Hindlimb muscle (tissue), 1 donor: ENCODE measurements at places on chromosomes 16 and 17.

DNA sequence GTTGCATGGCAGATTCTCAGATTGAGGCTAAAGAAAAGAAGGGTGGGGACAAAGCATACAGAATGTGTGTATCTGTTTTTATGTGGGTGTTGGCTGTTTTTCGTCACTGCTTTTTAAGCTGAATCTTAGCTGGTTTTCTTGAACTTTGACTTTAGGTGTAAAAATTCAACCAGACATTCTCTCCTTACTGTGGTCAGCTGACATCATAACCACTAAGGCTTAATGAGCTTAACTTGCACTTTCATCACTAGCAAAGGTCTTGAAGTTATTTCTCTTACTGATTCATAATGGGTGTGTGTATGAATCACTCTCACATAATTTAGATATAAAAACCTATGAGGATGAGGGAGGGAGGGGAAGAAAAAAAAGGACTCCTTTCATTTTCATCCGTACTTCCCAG lies 4.0 kb upstream of the CDC6 start:
- DNase-seq = no peak

GRCh38 chr16:75188832-75189477 lies 18.0 kb downstream of the CTRB2 start:
- DNase-seq = no peak

GRCh38 chr16:84753412-84754326 lies 53.9 kb downstream of the USP10 start:
- no peak for DNase-seq

- DNase-seq = no peak
These were observed 240.7 kb downstream of the MAP2K4 start for GRCh38 chr17:12261354-12261753.

GRCh38 chr17:32828822-32829221 lies 48.1 kb downstream of the MYO1D start:
- no peak for DNase-seq

DNA sequence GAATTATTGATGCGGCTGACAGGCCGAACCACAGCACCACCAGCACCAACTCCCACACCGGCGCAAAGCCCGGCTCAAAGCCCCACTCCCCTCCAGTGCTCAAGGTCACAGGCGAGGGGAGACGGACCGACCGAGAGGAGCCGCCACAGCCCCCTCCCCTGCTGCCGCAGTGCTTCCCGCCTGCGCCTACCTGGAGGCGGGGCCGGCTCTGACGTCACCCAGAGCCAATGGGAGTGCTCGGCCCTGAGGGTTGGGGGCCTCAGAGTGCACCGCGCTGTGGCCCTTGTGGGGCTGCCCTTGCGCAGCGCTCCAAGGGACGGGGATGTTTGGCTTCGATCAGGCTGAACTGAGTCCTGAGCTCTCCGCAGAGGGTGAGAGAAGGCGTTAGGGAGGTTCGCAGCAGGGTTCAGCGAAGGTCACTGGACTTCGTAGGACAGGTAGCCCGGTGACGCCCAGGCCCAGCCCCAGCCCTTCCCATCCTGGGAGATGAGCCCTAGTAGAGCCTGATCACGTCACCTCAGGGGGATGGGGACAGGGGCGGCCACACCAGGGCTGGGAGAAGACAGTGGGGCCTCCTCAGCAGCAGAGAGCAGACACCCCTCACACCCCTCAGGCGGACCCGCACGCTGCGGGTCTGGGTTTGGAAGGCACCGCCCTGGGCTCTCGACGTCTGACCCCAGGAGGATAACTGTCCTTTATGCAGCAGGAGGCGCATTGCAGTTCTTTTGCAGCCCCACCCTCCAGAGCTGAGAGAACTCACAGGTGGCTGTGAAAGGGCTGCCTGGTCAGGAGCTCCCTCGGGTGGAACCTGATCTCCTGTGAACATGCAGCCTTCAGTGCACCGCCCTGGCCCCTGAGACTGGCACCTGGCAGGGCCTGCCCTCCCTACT lies 1.5 kb downstream of the NDRG4 start:
- DNase-seq = peak; percentile 51

GRCh38 chr17:78409191-78409928 lies 30.9 kb downstream of the PGS1 start:
- no peak for DNase-seq

DNA sequence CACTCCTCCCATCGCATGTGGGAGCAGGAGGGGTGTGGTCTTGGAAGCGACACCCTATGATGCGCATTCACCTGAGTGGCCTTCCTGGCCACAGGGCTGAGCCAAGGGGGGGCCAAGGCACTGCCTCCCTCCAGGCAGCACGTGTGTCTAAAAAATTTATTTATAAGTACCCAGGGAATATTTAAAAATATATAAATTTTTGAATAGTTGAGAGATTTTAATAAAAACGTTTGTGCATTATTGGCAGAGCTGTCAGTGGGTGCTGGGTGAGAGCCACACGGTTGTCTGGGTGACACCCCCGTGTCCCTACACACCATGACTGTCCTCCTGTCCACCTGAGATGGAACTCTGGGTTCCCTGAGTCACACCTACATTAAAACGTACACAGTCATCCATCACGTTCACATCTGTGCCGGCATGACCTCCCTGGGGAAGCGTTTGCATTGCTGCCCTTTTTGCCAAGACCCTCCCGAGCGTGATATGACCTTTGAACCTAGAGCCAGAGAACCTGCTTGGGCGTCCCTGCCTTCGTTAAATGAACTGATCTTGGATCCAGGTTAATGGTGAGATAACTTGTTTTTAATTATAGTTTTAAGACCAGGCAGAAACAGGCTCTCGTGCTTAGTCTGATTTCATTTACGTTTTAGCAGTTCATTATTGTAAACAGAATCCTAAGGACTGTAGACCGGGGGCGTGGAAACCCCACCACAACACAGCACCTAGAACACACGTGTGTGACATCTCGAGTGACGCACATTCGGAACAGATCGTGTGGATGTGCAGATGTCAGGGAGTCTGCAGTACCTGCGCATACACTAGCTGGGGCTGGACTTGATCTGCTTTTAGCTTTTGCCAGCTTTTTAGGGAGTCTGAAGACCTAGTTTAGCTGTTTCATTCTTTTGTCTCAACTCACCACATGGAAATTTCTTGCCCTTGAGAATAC lies 192.8 kb upstream of the CHMP6 start:
- DNase-seq = no peak

DNA sequence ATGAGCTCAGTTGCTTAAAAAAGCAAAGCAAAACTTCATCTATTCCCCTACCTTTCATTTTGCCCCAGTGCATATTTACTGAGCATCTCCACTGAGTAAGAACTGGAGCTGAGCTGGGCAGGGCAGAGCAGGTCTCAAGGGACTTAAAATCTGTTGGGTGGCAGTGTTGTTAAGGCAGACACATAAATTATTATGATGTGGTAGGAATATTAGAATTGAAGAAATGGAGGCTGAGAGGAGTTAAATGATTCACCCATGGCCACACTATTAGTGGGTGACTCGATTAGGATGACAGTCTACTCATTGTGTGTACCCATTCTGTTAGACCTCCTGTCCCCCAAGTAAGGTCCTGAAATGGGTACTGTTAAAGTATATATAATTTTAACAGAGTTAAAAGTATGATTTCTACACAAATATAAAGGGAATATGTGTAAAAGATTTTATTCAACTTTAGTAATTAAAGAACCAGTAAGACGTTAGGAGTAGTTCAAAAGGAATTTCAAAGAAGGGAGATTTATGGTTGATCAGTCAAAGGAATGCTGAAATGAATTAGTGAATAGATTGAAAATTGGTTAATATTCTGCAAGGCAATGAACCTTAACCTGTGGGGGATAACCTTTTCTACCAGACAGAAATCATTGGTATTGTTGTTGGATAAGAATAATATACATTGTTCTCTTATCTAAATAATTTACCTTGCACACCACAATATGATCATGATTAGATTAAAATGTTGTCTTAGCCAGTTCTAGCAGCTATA lies 17.5 kb downstream of the ITGB3 start:
- DNase-seq = no peak

- DNase-seq = no peak
These were observed 1.6 kb downstream of the TPPP3 start for GRCh38 chr16:67391424-67392300.

DNA sequence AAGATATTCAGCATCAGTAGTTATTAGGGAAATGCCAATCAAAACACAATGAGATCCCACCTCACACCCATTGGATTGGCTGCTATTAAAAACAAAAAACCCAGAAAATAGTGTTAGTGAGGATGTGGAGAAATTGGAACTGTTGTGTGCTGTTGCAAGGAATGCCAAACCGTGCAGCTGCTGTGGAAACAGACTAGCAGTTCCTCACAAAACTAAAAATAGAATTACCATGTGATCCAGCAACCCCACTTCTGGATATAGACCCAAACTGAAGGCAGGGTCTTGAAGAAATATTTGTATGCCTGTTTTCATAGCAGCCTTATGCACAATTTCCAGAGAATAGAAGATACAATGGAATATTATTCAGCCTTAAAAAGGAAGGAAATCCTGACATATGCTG lies 46.0 kb downstream of the FOXK2 start:
- DNase-seq = peak; percentile 65

DNA sequence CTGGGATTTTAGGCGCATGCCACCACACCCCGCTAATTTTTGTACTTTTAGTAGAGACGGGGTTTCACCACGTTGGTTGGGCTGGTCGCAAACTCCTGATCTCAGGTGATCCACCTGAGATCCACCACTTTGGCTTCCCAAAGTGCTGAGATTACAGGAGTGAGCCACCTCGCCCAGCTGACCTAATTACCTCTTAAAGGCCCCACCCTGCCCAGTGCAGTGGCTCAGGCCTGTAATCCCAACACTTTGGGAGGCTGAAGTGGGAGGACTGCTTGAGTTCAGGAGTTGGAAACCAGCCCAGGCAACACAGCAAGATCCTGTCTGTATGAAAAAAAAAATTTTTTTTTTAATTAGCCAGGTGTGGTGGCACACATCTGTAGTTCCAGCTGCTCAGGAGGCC lies 2.9 kb upstream of the COASY start:
- DNase-seq = no peak

DNA sequence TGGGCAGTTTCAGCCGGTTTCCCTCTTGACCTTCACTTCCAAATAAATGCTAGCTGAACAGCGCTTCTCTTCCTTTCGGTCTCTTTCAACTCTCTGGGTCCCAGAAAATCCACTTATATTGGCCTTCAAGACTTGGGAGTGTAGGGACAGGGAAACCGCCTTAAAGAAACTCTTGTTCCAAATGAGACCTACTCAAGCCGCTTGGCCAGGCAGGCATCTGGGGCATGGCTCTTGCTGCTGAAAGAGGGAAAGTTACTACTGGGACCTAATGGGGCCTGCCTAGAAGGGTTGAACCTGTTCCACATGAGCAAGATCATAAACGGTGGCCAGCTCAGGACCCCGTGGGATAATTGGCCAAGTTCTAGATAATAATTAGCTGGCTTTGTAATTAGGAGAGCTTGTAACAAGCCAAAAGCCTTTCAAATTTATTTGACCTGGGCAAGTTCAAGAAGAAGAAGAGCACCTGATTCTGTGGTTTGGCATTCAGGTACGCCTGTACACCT lies 13.2 kb downstream of the CDH1 start:
- DNase-seq = no peak

GRCh38 chr17:1773696-1774181 lies 11.9 kb downstream of the SERPINF1 start:
- DNase-seq = no peak

GRCh38 chr17:83024218-83024971 lies 55.0 kb upstream of the METRNL start:
- no peak for DNase-seq

- DNase-seq = no peak
These were observed 22.8 kb downstream of the BAHCC1 start for GRCh38 chr17:81417879-81418709.

DNA sequence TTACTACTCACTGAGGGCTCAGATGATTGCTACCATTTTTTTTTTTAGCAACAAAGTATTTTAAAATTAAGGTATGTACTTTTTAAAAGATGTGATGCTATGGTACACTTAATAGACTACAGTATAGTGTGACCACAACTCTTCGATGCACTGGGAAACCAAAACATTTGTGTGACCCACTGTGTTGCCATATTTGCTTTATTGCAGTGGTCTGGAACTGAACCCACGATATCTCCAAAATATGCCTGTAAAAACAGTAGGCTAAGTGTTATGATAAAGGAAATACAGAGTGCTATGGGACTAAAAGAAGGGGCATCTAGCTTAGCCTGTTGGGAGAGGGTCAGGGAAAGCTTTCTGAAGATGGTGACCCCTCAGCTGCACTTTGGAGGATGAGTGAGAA lies 41.6 kb upstream of the HNF1B start:
- no peak for DNase-seq

DNA sequence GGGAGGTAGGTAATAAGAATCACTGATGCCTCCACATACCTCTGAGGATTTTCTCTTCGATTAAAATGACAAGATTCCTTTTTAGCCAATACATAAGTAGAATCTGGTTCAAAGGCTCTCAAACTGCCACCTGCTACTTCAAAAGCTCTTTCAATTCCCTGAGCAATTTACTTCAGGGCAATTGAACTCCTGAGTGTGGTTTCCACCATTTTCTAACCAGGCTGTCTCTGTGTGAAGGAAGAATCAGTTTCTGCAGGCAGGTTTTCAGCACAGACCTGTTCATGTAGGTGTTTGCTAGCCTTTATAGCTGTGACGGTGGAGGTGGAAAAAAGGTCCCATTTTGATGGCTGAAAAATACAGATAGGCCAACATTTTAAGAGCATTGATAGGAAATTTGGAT lies 18.2 kb upstream of the HS3ST3B1 start:
- DNase-seq = no peak

- no peak for DNase-seq
These were observed 8.2 kb downstream of the USP22 start for GRCh38 chr17:21034340-21035235.

DNA sequence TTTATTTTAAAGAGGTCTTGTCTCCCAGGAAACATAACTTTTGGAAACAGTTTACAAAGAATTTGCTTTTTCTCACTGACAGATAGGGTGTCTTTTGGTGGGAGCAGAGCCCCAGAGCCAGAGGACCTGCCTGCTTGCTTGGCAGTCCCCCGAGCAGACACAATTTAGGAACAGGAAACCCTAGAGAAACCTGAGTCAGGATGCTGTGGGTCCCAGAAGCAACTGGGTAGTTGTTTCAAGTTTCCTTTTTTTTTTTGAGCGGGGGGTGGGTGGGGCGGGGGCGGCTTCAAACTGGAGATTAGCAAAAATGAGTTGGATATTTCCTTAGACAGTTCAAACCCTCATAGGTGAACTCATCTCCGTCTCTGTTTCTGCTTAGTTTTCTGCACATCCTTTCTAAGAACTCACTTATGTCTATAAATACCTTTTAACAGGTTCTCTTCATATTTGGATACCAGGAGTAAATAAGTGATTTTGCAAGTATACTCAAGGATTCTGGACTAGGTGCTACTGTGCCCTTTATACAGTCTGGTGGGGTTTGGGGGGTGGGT lies 135.1 kb downstream of the PRKCA start:
- DNase-seq = no peak

DNA sequence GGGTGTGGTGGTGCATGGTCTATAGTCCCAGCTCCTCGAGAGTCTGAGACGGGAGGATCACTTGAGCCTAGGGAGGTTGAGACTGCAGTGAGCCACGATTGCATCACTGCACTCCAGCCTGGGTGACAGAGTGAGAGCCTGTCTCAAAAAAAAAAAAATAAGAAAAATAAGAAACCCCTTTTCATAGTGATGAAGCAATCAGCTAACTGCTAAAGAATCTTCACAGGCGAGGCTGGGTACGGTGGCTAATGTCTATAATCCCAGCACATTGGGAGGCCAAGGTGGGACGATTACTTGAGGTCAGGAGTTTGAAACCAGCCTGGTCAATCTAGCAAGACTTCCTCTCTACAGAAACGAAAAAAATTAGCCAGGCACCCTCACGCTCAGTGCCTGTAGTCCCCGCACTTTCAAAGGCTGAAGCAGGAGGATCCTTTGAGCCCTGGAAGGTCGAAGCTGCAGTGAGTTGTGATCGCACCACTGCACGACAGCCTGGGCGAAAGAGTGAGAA lies 760 bp downstream of the SLFN12L start:
- DNase-seq = no peak
